ENCODE measurements at places on chromosomes 3 and 15.

GRCh38 chr3:109853077-109853731 is 515.9 kb upstream of the DPPA4 start:
- DNase-seq = no peak

GRCh38 chr3:172142051-172142863 is 102.9 kb downstream of the FNDC3B start:
- no peak for DNase-seq

DNA sequence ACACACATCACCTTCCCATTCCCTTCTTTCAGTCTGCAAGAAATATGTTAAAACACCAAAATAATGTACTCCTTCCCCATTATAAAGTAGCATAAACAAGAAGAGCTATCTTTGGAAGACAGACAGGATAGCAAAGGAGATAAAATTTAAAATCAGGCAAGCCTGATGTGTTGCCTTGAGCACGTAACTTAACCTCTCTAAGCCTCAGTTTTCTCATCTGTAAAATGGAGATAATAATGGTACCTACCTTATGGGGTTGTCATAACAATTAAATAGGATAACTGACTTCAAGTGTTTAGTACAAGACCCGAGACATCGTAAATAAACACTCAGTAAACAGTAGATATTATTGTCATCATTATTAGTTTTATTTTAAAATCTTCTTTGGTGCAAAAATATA is 142.4 kb downstream of the NR1D2 start:
- DNase-seq = no peak

- DNase-seq = no peak
Observed at GRCh38 chr3:165817160-165817709, 20.0 kb downstream of the BCHE start.

- no peak for DNase-seq
Observed at GRCh38 chr3:53145713-53146080, 15.3 kb upstream of the PRKCD start.

DNA sequence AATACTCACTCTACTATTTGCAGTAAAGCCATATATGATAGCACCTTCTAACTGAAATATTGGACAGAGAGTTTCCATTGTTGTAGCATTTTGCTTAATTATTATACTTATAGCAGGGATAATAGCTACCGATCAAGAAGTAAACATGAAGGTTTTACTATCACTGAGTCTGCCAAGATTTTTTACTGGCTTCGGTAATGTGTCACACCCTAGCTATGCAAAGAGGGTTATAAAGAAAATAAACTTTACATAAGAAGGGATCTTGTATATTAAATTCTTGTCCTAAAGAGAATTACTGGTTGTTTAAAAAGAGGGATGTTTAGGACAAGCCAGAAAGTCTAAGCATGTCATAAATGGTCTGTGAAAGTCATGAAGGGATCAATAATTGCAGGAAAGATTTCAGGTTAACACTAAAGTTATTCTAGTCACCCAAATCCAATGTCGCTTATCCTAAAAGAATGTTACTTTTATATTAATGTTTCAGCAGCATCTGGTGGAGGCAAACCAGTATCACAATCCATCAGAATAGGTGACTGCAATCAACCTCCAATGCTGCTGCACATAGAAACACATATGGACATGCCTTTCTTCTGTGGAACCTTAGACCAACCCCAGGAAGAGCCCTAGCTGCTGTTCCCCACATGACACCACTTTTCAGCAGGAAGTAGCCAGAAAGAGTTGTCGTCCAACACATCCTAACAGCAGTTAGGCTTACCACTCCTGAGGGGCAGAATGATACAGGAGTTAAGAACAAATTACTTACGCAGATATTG is 62.7 kb upstream of the GK5 start:
- no peak for DNase-seq

- DNase-seq = no peak
Observed at GRCh38 chr3:35931867-35932266, 292.5 kb downstream of the ARPP21 start.

GRCh38 chr15:42274702-42274989 is 1.4 kb upstream of the TMEM87A start:
- no peak for DNase-seq

- no peak for DNase-seq
Observed at GRCh38 chr15:59457103-59457502, 19.1 kb downstream of the FAM81A start.

DNA sequence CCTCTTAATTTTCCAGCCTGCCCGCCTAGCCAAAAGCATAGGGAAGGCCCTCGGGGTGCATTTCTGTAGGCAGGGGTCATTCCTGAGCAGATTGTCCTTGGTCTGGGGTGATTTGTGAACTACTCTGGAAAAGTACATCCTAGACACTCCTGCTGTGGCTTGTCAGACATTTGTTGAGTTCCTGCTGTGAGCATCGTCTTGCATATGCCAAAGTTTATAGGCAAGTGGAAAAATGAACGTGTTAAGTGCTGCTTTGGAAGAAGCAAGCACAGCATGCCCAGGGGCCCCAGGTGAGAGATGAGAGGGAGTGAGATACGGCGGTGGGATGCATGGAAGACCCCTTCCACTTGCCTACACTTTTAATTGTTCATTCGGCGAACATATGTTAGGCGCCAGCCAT is 237.7 kb upstream of the ST8SIA2 start:
- DNase-seq = no peak

GRCh38 chr3:38653685-38654537 is 4.4 kb upstream of the SCN5A start:
- no peak for DNase-seq

- no peak for DNase-seq
Observed at GRCh38 chr3:129888771-129889170, 4.7 kb downstream of the TMCC1 start.

DNA sequence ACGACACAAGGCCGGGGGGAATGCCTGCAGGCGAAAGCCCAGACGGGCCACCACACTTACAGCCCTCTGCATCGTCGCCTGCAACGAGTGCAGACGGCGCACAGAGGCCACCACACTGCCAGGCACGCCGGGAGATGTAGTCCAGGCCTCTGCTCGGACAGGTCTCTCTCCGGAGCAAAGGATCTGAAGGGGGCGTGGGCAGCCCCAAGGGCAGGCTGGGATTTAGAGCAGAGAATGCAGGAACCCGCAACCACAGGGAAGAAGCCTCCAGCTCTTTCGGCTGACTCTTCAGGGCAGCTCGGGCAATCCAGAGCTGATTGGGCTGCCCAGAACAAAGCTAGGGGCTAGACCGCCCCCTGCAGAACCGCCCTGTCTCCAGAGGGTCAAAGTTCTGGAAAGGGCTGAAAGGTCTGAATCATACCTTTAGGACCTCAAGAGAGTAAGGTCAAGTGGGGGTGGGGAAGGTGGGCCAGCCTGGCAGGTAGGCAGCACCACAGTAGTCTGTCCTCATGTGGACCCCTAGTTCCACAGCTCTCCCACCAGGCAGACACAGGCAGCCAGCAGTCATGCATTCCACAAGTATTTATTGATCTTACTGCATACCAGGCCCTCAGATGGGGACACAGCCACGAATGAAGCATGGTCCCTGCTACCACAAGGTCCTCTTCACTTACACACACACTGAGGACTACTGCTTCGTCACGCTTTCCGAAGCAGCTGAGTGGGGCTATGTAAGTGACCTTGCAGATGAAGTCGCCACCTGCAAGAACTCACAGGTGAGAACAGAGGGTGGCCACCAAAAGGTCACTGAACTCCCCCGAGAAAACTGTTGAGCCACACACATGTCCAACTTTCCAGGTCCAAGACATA is at the start of gene AMT:
Gene AMT, minus strand, starts transcription at position 95 of the 870 bp plus-strand sequence. Its CDS starts 23 bp downstream, at position 72.
- DNase-seq = no peak

DNA sequence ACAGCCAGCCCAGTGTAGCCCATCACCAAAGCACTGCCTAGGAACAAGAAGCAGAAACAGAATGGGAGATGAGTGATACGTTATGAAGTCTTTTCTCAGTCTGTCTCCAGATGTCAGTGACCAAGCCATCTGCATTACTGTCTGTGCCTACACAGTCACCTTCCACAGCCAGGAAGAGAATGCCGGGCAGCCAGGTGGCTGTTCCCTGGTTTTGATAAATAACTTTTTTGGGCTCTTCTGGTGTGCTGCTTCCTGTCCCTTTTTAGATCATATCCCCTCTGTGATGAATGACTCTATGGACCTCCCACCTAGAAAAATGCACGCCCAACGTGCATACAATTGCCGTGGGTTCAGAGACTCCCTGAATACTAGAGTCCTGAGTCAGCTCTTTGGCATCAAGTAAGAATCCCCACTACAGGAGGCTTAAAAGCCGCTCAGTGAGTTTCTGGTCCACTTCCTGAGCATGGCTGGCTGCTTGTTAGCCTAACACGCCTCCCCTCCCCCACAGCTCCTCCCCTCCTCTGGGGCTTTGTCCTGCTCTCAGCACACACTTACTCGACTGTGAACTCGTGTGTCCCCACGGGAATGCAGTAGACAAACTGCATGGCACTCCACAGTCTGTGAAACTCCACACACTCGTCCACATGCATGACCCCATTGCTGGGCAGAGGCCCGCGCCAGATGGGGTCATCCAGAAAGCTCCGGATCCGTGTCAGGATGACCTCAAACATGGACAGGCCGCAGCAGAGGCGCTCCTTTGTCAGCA is 34.7 kb downstream of the NIPA2 start:
- DNase-seq = no peak

DNA sequence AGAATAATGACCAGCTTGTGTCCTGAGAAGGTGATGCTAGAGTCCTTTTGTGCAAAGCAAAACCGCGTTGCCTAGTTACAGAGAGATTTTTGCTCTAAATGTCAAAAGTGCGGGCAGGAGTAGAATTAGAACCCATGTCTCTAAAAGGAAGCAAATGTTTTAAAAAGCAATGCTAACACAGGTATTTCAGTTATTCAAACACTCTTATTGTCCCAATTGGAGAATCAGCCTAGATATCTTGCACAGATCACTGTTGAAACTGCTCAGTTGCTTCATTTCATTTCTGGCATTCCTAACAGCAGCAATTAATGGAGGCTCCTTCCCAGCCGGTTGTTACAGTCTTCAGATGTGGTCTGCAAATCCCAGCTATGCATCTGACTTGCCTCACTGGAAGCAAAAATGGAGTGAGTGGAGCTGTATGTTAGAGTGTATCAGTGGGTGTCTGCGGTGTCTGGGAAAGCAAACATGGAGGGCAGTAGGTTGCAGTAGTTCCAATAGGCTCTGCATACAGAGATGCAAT is 55.6 kb upstream of the SEMA6D start:
- DNase-seq = no peak

- DNase-seq = no peak
Observed at GRCh38 chr15:43511012-43511885, 6.2 kb upstream of the MAP1A start.

- DNase-seq = no peak
Observed at GRCh38 chr3:146040630-146041029, 120.4 kb downstream of the PLOD2 start.

GRCh38 chr3:179083977-179084376 is 12.4 kb upstream of the ZMAT3 start:
- DNase-seq = no peak

GRCh38 chr3:48347500-48347899 is 14.0 kb upstream of the SPINK8 start:
- DNase-seq = no peak

GRCh38 chr3:104575634-104576033 is 791.1 kb upstream of the ALCAM start:
- DNase-seq = no peak

DNA sequence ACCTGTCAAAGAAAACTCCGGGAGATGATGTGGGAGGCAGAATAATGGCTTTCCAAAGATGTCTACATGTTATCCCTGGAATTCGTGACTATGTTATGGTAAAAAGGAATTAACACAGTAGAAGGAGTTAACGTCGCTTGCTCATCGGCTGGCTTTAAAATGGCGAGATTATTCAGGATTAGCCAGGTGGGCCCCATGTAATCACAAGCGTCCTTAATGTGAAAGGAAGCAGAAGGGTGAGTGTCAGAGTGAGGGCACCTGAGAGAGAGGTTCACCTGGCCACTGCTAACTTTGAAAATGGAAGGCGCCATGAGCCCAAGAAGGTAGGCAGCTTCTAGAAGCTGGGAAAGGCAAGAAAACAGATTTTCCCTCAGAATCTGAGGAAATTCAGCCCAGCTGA is 557.2 kb downstream of the EPHB1 start:
- DNase-seq = no peak

DNA sequence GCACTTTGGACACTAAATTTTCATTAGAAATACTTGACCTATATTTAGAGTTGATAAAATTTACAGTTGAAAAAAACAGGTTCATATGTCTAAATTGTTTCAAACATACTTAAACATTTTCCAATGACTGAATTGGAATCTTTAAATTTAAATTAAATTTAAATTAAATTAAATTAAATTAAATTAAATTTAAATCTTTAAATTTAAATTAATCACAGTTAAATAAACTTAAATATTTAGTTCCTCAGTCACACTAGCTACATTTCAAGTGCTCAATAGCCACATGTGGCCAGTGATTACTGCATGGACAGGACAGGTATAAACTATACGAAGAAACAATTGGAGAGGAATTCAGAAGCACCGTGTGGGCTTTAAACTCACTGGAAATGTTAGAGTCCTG is 16.8 kb downstream of the LRRC3B start:
- no peak for DNase-seq

GRCh38 chr15:26945046-26945445 is 25.9 kb upstream of the GABRG3 start:
- no peak for DNase-seq

DNA sequence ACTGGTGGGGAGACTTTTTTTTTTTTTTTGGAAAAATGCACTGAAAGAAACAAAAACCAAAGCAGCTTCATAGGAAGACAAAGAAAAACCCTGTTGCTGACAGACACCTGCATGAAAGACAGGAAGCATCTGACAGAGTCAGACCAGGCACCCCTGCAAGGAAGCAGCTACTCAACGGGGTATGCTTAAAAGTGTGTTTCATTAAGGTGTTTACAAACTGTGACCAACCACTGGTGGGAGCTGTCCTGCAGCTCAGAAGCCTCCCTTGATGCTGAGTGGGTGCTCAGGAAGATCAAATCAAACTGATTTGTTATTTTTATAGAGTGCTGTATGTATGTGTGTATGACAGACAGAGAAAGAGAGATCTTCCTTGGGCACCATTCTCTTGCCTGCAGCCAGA is 34.7 kb upstream of the AGBL1 start:
- no peak for DNase-seq

DNA sequence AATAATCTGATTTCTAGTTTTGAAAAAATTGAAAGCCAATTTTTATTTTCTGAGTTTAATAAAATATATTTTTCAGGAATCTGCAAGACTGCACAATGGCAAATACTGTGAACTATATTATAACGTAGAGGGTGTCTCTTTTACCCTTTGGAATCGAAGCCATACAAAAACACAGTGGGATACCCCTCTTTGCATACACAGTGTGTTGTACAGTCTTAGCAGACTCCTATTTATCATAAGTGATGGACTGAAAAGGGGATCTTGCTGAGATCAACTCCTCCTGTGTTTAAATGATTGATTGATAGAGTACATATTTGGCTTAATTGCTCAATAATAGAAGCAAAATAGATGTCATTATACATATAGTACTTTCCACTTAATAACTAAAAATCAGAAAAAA is 981.2 kb downstream of the NSUN3 start:
- no peak for DNase-seq

- no peak for DNase-seq
Observed at GRCh38 chr3:195140410-195140809, 130.5 kb downstream of the XXYLT1 start.

GRCh38 chr3:120244834-120245225 is 40.2 kb downstream of the GPR156 start:
- DNase-seq = no peak

Measured in activated CD8-positive, alpha-beta memory T cell treated with anti-CD3 and anti-CD28 coated beads for 1 hour (primary cell).